Right cardiac atrium (tissue), 5 donors: ENCODE measurements at places on chromosomes 4 and X.
A peak's percentile ranks its signal among the peaks of the same experiment; 100 is the strongest.

DNA sequence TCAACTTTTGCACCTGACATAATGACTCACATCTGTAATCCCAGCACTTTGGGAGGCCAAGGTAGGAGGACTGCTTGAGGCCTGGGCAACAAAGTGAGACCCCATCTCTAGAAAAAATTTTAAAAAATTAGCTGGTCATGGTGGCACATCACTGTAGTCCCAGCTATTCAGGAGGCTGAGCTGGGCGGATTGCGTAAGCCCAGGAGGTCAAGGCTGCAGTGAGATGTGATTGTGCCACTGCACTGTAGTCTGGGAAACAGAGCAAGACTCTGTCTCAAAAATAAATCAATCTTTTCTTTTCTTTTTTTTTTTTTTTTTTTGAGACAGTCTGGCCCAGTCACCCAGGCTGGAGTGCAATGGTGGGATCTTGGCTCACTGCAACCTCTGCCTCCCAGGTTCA is 52.5 kb downstream of the NIPAL1 start:
- no peak for DNase-seq

DNA sequence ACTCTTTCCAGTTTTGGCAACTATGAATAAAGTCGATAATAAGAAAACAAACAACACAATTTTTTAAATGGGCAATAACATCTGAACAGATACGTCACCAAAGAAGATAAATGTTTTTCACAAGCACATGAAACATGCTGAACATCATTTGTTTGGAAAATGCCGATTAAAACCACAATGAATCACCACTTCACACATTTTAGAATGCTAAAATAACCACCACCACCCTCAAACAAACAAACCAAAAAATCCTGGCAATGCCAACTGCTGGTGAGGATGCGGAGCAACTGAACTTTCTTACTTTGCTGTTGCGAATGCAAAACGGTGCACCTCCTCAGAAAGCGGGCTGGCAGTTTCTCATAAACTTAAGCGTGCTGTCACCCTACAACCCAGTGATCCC is 115.9 kb downstream of the NSUN7 start:
- no peak for DNase-seq

- DNase-seq, result no peak
Observed at GRCh38 chrX:67328476-67328875, 215.3 kb upstream of the AR start.

DNA sequence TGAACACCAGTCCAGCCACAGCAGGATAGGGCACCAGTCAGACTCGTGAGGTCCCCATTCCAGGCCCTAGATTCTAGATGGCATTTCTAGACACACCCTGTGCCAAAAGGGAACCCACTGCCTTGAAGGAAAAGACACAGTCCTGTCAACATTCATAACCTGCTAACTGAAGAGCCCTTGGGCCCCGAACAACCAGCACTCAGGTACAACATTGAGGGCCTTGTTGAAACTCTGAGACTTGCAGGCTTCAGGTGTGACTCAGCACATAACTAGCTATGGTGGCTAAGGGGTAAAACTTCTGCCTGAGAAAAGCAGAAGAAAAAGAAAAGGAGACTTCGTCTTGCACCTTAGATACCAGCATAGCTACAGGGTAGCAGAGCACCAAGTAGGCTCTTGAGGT is 252.9 kb upstream of the GRID2 start:
- DNase-seq, result no peak

DNA sequence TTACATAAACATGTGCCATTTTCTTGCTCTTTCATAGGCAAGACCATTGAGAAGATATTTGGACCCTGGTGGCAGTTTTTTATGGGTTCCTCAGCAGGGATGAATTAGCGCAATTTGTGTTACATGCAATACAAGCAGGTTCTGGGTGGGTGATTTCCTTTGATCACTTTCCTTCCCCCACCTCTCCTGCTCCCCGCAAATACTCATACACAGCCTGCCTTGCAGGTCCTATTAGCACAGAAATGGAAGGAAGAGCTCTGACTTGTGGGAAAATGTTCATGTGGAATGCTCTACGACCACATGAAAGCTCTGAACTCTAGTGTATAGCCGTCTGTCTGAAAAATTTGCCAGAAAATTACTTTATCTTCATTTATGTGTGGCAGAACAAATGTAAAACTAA is 361.0 kb upstream of the FAT1 start:
- DNase-seq, result no peak

- DNase-seq, result no peak
Observed at GRCh38 chr4:108891896-108892590, 129.2 kb upstream of the ETNPPL start.

DNA sequence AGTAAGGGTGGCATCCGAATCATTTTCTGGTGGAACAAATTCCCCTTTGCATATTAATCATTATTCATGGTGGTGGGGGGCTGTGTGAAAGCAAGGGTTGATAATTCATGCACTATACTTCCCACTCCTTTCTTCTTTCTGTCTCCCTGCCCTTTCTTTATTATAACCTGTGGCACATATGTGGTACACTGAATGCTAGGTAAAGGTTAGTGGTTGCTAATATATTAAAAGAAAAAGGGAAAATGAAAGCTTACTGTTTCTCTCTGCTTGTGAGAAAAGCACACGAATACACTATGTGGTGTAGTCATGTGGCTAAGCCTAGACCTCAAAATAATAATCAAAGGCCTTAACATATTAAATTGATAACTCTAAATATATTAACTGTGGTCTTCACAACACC is 178.4 kb upstream of the RPS6KA3 start:
- no peak for DNase-seq

DNA sequence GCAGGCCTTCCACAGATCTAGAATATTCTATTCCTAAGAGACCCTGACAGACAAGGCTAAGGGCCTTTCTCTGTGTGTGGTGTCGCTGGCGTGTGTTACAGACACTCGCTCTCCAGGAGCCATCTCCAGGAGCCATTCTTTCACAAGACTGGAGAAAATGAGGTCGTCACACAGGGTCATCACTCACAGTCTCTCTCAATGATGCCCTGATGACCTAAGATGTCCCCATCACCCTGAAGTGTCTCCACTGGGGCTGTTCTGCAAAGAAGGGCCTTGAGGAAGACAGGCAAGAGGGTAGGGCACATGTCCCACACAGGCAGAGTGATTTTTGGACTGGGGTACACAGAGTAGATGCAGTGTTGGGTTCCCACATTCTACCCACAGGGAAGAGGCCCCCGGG is 34.7 kb downstream of the ZFYVE28 start:
- no peak for DNase-seq

- no peak for DNase-seq
Observed at GRCh38 chr4:51931461-51931860, 88.5 kb downstream of the DCUN1D4 start.

DNA sequence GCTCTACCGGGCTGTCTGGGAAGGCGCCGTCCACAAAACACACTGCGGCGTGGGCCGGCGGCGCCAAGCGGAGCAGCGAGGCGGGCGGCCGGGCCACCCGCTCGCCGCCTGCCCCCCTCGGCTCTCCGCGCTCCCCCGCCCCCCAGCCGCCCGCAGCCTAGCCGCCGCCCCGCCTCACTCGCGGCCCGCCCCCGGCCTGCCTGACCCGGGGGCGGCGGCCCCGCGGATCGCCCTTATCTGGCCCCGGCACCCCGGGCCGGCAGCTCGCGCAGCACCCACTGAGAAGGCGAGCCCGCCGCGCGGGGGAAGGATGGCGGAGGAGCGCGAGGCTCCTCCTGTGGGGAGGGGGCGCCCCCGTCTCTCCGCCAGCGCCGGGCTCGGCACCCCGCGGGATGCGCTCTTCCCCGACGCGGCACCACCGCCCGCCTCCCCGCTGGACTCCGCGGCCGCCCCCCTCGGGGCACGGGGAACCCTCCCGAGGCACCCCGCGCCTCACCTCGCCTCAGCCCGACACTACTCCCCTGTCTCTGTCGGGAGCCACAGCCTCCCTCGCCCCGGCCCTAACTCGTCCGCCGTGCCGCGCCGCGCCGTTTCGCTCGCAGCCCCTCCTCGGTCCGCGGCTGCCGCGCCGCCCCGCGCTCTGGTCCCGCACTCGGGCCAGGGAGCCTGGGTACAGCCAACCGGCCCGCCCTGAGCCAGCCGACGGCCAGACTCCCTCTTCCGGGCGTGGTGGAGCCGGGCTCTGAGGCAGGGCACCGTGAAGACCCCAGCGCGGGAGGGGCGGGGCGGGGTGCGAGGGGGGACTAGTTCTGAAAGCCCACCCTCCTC is 566 bp downstream of the ATP11C start:
- DNase-seq, result peak; percentile 81

DNA sequence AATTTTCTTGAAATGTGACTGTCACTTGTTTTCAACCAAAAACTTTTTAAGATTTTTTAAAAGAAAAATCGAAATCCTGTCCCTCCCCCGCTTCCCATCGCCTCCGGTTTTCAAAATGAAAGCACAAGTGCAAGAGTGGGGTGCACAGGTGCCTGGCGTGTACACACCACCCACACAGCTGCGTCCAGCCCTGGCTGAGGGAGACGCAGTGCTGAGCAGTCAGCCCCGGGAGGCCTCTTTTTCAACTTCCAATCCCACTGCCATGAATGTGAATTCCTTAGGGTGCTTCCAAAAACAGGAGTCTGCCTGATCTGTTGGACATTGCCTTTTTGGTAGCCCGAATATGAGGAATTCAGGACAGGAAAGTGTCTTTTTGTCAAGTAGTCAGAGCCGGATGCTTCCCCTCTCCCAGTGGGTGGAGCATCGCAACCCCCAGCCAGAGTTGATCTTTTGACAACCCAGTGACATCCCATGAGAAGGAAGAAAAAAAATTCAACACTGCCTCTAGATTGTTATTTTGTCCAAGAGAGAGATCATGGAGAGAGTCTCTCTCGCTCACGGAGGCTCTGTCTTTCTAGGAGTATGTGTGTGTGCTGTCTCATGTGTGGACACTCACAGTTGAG is 8.9 kb downstream of the PRRG3 start:
- no peak for DNase-seq

DNA sequence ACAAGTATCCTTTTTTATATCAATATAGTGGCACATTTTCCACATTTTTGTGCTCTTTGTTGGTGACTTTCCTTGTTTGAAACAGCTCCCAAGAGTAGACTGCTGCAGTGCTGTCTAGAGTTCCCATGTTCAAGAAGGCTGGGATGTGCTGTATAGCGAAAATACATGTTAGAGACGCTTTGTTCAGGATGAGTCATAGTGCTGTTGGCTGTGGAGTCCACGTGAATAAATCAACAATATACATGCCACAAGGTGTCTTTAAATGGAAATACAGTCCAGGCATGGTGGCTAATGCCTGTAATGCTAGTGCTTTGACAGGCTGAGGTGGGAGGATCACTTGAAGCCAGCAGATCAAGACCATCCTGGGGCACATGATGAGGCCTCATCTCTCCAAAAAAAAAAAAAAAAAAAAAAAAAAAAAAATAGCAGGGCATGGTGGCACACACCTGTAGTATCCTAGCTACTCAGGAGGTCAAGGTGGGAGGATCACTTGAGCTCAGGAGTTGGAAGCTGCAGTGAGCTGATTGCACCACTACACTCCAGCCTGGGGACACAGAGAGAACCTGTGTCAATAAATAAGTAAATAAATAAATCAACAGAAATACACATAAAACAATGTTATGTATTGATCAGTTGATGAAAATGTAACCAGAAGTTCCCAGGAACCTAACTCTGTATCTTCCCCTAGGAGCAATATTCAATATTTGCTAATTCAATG is 256.8 kb upstream of the STS start:
- no peak for DNase-seq

- no peak for DNase-seq
Observed at GRCh38 chr4:17482716-17483115, 29.2 kb downstream of the QDPR start.

GRCh38 chr4:176276710-176277109 is 7.7 kb upstream of the ASB5 start:
- no peak for DNase-seq

GRCh38 chrX:15221321-15221720 is 48.6 kb downstream of the ASB9 start:
- DNase-seq, result no peak

- DNase-seq, result no peak
Observed at GRCh38 chr4:173367285-173367684, 3.5 kb upstream of the SAP30 start.

DNA sequence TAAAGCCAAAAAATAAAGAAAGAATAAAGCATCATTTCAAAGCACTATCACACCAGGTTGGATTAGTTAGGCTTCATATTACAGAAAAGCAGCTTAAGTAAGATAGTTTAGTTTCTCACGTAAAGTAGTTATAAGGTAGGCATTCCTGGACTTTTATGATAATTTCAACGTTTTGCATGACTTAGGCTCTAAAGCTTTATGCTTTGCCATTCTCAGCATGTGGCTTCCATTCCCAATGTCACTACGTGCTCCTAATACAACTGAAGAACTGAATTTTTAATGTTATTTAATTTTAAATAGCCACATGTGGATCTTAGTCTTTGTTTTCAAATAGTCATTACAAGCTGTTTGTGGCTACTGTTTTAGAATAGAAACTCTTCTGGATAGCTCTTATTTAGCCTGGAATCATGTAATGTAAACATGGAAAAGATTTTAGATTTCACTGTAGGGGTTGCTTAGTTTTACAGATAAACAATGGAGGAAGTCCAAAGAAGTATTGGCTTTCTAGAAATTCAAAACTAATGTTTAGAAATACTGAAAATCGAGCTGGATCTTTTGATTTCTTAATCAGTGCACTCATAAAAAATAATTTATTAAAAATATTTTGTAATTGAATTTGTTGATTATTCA is 710.0 kb downstream of the IL1RAPL1 start:
- no peak for DNase-seq

DNA sequence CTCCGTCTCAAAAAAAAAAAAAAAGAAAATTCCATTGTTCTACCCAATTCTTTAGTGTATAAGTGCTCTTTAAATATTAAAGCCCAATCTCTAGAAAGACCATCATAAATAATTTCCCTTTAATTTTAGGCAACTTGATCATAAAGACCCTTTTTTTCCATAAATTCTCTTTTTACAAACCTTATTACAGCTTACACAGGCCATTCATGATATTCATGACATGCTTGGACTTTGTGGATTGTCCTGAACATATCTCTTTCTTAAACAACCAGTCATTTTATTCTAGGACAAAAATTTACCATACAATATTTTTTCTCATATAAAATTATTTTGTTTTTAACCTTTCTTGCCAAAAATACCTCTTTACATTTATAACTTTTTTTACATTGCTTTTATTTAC is 30.5 kb downstream of the TLR8 start:
- no peak for DNase-seq

- no peak for DNase-seq
Observed at GRCh38 chr4:175330652-175331051, 412.5 kb downstream of the ADAM29 start.

- no peak for DNase-seq
Observed at GRCh38 chr4:142607976-142608375, 238.1 kb downstream of the INPP4B start.

GRCh38 chr4:3473181-3473950 is 10.3 kb downstream of the DOK7 start:
- peak; percentile 14 for DNase-seq

- DNase-seq, result no peak
Observed at GRCh38 chr4:42789041-42789567, 103.4 kb upstream of the GRXCR1 start.

GRCh38 chr4:108054025-108054638 is 64.4 kb downstream of the HADH start:
- DNase-seq, result no peak

GRCh38 chr4:123200051-123200940 is 196.3 kb upstream of the SPRY1 start:
- DNase-seq, result no peak
